ENCODE measurements at places on chromosomes 6 and 20. TPM values are rescaled to one million over a fixed set of nuclear protein-coding genes. Genes with fewer than 3 reads are reported as not detected.

- no peak for DNase-seq
Measured at GRCh38 chr6:158718461-158719046, 68.7 kb downstream of the SYTL3 start.

DNA sequence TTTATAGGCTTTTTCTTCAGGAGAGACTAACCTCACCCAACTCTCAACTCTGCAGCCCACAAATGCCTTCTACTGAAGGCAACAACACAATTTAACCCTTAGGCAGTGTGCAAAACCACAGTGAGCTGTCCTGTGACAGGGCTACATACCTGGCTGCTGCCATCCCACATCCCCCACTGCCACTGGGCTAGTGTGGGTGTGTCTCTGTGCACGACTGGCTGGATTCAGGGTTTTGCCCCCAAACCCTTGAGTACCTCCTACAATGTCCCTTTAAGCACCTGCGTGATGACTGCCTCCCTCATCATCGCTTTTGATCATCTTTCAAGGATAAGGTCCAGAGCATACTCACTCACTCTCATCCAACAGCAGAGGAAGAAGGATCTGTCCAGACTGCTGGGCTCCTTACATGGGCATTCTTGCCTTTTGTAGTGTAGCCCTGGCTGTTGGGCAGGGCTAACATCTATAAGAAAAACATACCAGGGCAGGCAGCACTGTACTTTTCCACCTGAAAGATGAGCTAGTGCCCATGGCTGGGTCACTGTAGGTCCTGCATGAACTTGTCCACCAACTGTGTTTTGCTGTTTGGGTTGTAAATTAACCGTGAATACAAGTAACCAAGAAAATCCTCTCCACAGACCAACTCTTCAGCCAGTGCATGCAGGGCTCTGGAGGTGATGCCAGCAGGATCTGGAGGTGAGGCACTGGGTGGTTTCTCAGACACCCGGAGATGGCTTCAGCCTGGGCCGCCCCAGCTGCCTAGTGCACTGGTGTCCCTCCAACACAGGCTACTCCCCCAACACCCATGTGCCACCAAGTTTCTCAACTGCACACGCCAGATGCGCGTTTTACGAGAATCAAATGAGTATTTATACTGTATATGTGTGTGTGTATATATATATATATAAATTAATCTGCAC is 45.2 kb downstream of the PLCG1 start:
- no peak for DNase-seq

GRCh38 chr6:151870375-151870774 is 62.9 kb downstream of the ESR1 start:
- DNase-seq: no peak

DNA sequence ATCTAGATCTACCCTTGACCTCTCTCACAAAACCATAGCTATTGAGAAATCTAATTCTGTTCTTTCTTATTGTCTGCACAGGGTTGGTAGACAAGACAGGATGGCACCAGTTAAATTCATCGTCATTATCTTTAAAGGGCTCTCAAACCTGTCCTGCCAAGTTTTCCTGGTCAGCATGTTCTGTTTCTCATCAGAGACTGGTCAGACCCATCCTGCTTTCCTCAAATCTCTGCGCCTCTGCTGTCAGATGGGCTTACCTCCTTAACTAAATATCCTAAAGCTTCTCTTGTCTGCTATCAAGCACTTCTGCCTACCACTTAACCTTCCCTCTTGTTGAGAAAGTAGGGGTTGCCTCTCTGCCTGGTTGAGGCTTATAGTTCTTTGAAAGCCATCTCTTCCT is 125.2 kb downstream of the MYO6 start:
- no peak for DNase-seq

GRCh38 chr6:125943528-125944433 is 12.8 kb upstream of the HINT3 start:
- DNase-seq: no peak

- no peak for DNase-seq
Measured at GRCh38 chr20:43837856-43838702, 76.6 kb upstream of the TOX2 start.

- no peak for DNase-seq
Measured at GRCh38 chr6:72811971-72812421, 190.1 kb downstream of the KCNQ5 start.

- DNase-seq: no peak
Measured at GRCh38 chr20:59023616-59024015, 4.4 kb downstream of the TUBB1 start.

DNA sequence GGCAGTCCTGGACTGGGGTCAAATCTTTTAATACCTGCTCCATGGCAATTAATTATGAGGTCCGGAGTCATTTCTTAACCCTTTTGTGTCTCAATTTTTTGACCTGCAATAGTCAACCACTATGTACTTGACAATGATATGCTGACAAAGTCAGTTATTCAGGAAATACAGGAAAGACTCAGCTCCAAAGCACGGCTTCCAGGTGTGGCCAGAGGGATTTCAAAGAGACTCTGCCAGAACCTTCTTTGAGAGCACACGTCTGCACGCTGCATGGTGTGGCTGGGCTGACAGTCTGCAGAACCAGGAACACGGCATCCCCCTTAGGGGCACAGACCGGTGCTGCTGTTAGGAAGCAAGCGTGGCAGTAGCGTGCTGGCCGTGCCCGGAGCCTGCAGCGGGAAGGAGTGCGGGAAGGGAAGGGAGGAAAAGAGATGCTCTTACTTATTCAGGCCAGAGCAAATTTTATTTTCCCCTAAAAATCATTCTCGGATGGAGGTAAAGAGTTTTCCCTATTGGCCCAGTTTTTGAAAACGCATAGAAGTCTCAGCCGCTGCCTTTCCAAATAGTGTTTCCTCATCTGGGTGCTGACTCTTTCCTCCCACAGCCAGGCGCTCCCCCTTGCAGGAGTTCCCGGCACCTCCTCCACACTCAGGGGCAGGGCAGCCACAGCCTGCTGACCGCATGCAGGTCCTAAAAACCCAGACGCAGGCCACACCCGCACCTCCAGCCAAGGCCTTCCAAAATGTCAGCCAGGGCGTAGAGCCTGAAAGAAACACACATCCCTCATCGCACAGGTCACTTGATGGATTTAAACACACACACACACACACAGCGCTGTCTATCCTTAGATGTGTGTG is 187.4 kb upstream of the SNX9 start:
- no peak for DNase-seq

The SLCO4A1 gene
- 0.31 TPM for polyA plus RNA-seq

The MLN gene
- 2.4 TPM for polyA plus RNA-seq

The RGS17 gene
- 3.1 TPM for polyA plus RNA-seq

The CASS4 gene
- polyA plus RNA-seq: 3.3 TPM
